ENCODE measurements at places on chromosomes 12 and 14. TPM values are rescaled to one million over a fixed set of nuclear protein-coding genes. Genes with fewer than 3 reads are reported as not detected.

Gene LBHD2
- not detected for total RNA-seq

Gene ADAMTS20
- not detected for total RNA-seq

Gene TAS2R30
- not detected for total RNA-seq

Gene AKAP5
- 1.2 TPM for total RNA-seq

Gene MAP1LC3B2
- 0.53 TPM for total RNA-seq

Gene SLCO1B3
- not detected for total RNA-seq

Gene MIP
- total RNA-seq = not detected

Gene SOAT2
- total RNA-seq = 0.29 TPM

Gene TBX5
- not detected for total RNA-seq
